Astrocyte of the spinal cord (primary cell): ENCODE measurements at places on chromosomes 12 and 14.

DNA sequence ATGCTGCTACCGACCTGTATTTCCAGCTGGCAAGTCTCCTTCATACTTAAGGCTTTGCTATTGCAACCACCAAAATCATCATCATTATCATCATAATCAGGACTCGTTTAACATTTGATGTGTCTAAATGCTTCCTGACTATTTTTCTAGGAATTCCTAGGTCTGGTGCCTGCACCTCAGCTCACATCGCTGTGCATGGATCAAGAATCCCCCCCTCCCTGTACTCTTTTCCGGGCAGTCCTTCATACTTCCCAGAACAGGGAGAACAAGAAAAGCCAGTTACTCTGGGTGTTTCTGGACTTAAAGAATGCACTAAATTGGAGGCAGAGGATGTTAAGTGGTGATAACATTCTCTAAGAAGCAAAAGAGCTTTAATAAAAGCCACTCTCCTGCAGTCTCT, 9.4 kb downstream of the ERP27 start:
- no peak for DNase-seq

DNA sequence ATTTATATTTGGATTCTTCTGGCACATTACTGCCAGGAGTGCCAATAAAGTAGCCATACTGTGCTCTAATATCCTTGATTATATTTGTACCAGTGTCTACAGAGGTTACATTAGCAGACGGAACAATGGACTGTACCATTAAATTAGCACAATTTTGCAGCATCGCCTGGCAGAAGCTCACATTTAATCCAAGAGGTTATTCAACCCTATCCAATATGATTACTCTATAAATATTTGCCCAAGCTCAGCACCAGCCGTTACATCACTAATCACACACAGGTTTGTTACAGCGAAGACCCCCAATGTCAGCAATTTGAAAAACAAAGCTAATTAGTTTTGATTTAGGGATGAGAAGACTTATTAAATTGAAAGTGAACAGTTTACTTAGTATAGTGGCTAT, 16.9 kb upstream of the MGST1 start:
- DNase-seq = no peak

GRCh38 chr12:68794653-68795251, 13.2 kb upstream of the MDM2 start:
- DNase-seq = peak; percentile 63

- no peak for DNase-seq
Measured at GRCh38 chr14:40842816-40843215, 763.9 kb upstream of the LRFN5 start.

DNA sequence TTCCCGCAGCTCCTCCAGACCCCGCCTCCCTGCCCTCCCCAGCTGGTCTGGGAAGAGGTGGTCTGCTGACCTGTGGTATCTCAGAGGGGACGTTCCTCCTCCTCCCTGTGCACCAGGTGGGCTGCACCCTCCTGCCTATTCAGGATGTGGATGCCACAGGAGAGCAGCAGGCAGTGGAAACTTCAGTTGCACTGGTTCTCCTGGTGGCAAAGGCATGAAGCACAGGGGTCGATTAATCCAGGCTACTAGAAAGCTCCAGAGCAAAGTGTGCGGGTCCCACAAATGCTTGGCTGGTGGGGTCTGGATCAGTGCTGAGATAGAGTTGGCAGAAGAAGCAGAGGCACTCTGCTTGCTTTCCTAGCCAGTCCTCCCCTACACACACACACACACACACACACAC, 197.0 kb downstream of the SLC41A2 start:
- DNase-seq = no peak

DNA sequence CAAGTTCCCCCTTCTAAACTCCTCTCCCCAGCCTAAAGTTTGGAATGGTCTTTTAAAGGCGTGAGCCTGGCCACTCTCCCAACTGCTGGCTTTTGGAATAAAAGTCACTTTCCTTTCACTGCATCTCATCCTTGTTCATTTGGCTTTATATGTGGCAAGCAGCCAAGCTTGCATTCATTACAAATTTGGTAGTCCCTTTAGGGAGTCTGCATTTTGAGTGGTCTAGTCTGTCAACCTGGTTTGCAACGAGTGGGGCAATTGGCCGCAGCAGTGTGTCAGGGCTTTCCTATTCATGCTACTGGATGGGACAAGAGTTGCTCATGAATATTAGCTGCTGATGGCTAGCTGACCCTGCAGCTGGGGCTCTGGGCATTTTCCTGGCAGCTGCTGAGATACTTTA, 57.0 kb downstream of the CATSPERB start:
- no peak for DNase-seq

DNA sequence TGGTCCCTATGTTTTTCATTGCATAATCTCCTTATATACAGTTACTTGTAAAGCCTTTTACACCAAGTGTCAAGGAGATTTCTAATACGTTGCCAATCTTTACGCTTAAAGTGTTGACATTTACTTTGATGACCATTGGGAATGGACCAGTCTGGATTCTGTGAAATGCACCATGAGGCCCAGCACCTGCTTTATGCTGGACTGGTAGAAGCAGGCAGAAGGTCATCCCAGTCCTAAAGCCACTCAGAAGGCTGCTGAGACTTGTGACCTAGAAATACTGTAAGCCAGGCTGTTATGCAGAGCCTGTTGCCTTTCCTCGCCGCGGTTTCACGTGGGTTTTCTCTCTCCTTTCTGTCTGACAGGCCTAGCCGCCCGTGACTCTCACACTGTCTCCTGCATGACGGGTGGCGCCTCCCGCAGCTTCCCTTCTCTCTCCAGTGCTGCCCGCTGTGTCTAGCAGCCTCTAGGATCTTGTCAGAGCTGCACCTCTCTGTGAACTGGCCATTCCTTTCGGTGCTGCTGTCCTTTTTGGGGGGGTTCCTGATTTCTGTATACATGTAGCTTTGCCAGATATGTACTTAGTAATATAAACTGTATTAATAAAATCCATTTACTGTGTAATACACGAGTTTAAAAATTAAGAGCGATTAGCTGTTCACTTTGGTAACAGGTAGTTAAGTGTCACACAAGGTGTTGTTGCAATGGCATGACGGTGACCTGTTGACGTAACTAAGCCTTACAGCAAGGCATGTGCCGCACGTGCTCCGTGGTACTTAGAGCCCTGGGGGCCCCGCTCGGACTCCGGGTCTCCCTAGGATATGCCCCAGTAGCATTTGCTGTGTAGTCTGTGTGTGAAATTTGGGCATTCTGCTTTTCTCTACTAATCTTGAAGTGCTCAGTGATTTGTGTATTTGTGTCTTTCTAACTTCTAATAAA, 29.7 kb downstream of the XRCC3 start:
- DNase-seq = no peak

DNA sequence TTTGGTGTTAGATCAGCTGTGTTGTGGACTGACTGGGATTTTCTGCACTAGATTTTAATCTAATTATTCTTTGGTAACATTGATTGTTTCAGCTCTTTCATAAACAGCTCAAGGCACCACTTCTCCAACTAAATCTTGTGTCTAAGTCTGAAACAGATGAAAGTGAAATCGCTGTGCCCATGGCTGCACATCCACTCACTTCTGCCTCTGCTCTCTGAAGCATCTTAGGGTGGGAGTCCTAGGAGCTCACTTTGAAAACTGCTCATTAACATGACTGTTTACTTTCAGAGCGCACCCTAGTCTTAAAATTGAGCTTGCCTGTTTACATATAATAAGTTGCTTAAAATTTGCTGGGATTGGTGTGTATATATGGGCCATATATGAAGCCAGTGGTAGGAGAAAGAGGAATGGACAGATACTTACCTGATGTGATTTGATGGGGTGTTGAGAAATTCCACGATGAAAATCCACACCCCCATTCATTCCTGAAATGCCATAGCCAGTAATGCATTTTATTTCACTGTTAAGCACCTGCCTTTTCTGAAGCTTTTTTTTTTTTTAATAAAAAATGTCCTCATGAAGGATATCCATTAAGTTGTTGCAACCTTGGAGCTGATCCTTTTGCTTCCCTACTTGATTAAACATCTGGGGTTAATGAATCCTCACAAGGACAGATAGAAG, 52.8 kb downstream of the PPFIBP1 start:
- no peak for DNase-seq

GRCh38 chr12:18706798-18707197, 31.0 kb downstream of the PLCZ1 start:
- DNase-seq = no peak

DNA sequence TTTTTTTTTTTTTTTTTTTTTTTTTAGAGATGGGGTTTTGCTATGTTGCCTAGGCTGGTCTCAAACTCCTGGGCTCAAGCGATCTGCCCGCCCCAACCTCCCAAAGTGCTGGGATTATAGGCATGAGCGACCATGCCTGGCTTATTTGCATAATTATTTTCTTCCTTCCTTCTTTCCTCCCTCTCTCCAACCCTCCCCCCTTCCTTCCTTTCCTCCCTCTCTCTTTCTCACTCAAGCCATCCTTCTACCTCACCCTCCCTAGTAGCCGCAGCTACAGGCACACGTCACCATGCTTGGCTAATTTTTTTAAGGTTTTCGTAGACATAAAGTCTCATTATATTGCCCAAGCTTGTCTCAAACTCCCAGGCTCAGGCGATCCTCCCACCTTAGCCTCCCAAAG, 83.8 kb downstream of the PEBP1 start:
- no peak for DNase-seq

- DNase-seq = no peak
Measured at GRCh38 chr14:99137913-99138571, 134.0 kb downstream of the BCL11B start.
